Stimulated activated CD4-positive, alpha-beta T cell treated with anti-CD3 and anti-CD28 coated beads, TNF-alpha, amount 100 ng/mL, for 48 hours (primary cell): ENCODE measurements at places on chromosomes 12 and 14.

- no peak for DNase-seq
Measured at GRCh38 chr12:107649661-107650061, 35.9 kb upstream of the PWP1 start.

GRCh38 chr12:106442575-106442974, 85.0 kb downstream of the POLR3B start:
- no peak for DNase-seq

- no peak for DNase-seq
Measured at GRCh38 chr14:89936654-89937185, 17.8 kb downstream of the EFCAB11 start.

GRCh38 chr12:76038176-76038575, 6.6 kb upstream of the PHLDA1 start:
- DNase-seq: no peak

DNA sequence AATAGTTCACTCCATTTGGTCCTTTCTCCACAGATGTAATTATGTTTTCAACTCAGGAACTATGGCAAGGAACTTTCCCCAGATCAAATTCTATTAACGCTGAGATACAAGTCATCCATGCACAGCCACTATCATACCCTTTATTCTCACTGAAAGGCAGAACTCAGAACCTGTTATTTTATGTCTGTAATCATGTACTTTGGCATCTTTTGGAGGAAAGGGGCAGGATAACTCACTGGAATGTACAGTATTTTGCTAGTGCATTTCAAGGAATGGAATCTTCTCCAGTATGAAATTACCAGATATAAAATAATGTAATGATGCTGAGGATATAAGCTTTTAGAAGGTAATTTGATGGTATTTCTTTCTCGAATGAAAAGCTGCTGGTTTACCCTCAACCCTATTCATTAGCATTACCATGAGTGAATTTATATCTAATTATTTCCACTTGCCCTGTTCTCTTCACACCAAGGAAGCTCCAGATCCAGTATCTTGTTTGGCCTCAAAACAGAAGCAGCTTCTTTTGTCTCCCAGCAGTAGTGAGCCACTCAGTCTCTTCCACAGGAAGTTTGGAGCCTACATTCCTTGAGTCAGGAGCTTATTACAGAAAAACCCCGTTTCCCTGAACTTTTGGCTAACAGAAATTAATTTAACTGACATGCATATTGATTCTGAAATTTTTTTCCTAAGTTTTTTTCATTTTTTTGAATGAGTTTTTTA, 10.0 kb upstream of the AMHR2 start:
- no peak for DNase-seq

DNA sequence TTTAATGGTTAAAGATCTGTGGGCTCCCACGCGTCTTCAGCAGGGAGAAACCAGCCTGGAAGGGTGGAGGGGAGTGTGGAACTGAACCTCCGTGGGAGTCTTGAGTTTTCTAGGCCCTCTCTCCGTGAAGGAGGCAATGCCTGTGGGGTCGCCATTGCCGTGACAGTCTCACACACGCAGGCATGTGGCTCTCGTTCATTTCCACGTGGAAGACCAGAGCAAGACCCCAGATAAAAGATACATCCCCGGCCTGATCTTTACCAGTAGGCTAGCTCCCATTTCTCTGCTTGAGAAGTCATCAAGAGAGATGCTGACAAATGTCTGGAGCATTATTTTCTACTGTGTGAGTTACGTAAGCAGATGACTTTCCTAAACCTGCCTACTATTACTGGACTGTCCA, 491.7 kb upstream of the LMO3 start:
- DNase-seq: no peak

DNA sequence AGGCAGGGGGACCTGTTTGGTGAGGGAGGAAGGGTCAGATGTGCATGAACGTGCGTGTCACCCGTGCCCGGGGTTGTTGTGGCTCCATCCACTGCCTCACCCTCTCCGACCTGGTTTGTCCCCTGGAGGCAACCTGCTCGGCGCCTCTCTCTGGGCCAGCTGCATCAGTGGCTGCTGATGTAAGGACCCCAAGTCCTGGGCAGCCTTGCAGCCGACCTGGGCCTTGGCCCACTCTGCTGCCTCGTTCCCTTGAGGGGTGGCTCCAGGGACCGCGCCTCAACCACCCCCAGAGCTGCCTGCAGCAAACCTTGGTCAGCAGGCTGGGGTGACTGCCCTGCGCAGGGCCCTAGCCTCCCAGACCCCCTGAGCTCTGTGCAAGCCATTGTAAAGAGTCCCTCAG, 351.7 kb downstream of the TMEM121 start:
- DNase-seq: no peak
